ENCODE measurements at places on chromosomes 7 and 10. TPM values are rescaled to one million over a fixed set of nuclear protein-coding genes. Genes with fewer than 3 reads are reported as not detected.

Gene ZNF92
- polyA plus RNA-seq, result 0.90 TPM

Gene PCLO
- 0.04 TPM for polyA plus RNA-seq

Gene SYT15
- polyA plus RNA-seq, result 0.65 TPM

Gene GPR15LG
- not detected for polyA plus RNA-seq

Gene GIMAP8
- polyA plus RNA-seq, result 32.2 TPM

Gene COL17A1
- 0.57 TPM for polyA plus RNA-seq

Gene TEX47
- not detected for polyA plus RNA-seq

Gene HMX3
- polyA plus RNA-seq, result not detected

Gene NRG3
- 1.9 TPM for polyA plus RNA-seq

Gene OR6B1
- polyA plus RNA-seq, result not detected

Gene BCCIP
- 9.4 TPM for polyA plus RNA-seq

Gene GLI3
- polyA plus RNA-seq, result 6.0 TPM

Gene UNC5B
- 0.57 TPM for polyA plus RNA-seq

Gene TAF6
- polyA plus RNA-seq, result 34.1 TPM

Gene NUTM2A
- 0.75 TPM for polyA plus RNA-seq

Gene ATP6V0A4
- 0.06 TPM for polyA plus RNA-seq

Gene OR2A5
- polyA plus RNA-seq, result not detected

Gene CRYGN
- not detected for polyA plus RNA-seq
